D721Med (cell line): ENCODE measurements at places on chromosomes 4 and X.

- DNase-seq = no peak
Measured at GRCh38 chrX:49066690-49067089, 7.1 kb downstream of the PRAF2 start.

GRCh38 chr4:12116009-12116552 lies 687.4 kb upstream of the HS3ST1 start:
- no peak for DNase-seq

- DNase-seq = no peak
Measured at GRCh38 chr4:81152839-81153713, 61.9 kb downstream of the PRKG2 start.

GRCh38 chr4:70715097-70715496 lies 6.7 kb upstream of the RUFY3 start:
- DNase-seq = no peak

- no peak for DNase-seq
Measured at GRCh38 chr4:55757356-55757952, 62.1 kb upstream of the EXOC1L start.

DNA sequence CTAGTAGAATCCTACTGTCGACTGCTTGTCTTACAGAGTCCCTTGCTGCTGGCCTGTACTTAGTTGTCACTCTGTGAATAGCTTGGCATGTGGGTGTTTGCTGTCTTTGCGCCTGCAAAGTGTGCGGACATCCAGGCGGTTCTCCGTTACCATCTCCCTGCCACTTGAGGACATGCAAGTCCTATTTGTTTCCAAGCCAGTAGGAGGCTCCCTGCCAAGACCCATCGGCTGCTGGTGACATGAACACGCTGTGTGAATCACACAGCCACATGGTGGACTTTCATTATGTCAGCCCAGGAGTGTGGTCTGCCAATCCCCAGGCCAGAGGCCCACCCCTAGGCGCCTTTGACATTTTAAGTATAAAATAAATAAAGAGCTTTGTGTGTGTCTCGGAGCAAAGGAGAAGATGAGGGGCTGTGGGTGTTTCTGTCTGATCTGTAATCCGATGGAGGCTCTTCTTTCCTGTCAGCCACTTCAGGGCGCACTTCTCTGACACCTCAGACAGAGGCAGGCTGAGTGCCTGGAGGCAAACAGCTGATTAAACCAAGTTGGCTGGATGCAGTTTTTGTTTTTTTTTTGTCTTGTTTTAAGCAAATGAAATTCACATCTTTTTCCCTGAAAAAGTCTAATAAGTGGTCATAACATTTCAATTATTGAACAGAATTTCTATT lies 51.5 kb downstream of the ALPK1 start:
- no peak for DNase-seq

DNA sequence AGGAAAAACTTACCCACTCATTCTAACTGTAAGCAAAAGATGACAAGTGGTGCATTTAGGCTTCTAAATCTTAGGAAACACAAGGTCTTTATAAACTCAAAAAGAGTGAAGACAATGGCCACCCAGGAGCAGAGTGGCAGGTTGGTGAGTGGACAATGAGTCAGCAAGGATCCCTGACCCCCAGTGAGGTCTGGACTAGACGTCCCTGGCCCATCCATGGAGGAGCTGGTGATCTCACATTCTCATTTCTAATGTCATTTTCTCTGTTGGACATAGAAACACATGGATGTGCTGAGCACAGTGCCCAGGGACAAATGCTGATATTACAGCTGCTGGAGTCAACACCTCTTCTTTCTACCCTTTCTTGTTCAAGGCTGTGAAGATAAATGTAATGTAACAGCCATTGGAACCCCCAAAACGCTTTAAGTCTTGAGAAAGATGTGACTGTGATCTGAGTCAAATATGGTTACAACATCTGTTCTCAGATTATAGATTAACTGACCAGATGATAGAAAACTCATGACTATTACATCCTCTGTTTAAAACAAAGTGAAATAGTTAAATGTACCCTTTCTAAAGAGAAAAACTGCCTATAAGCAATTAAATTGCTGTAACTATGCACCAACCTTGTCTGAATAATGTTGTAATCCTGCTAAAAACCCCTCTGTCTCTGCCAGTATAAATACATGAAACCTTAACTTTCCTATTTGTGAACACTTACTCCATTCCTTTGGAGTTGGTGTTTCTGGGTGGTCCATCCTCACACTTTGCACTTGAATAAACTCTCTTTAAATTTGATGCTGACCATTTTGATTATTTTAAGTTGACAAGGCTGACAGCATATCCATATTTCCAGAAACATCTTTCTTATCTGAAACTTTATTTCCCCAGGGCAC lies 92.7 kb downstream of the USP46 start:
- DNase-seq = no peak

- no peak for DNase-seq
Measured at GRCh38 chr4:142703694-142704309, 142.3 kb downstream of the INPP4B start.

DNA sequence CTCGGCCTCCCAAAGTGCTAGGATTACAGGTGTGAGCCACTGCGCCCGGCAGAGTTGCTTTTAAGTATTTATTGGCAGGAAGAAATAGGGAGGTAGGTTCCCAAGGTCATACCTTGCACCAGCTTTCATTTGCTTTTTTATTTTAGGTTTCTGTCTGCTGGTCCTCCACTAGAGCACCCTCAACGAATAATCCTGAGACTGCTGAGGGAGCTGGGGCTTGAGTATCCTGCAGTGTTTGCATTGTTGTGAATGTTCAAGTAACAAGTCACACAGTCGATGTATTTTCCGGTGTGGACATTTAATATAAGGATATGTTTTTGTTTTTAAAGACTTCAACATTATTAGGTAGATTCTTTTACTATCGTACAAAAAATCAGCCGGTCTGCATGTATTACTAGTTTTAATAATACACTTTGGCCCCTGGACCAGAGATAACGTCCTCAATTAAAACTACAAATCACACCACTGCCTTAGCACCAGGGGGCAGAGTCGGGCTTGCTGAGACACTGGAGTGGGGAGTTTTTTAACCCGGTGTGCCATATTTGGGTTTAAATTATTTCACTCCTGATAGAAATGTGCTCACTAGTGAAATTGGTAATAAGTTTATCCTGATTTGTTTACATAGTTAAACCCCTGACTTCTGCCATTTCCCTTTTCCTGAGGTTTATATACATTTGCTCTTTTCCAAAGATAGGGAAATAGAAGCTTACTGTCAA lies 11.6 kb downstream of the SMIM20 start:
- no peak for DNase-seq

- no peak for DNase-seq
Measured at GRCh38 chr4:87258677-87259076, 38.3 kb upstream of the KLHL8 start.

- DNase-seq = no peak
Measured at GRCh38 chr4:188266386-188266785, 127.1 kb downstream of the TRIML1 start.

GRCh38 chr4:56704089-56704871 lies 23.2 kb upstream of the HOPX start:
- no peak for DNase-seq

- peak; percentile 16 for DNase-seq
Measured at GRCh38 chrX:131677655-131678628, 134.1 kb downstream of the OR13H1 start.

- DNase-seq = no peak
Measured at GRCh38 chr4:145735347-145735675, 55.4 kb downstream of the C4orf51 start.

GRCh38 chr4:87848622-87849351 lies 16.0 kb downstream of the MEPE start:
- DNase-seq = no peak

GRCh38 chr4:102640669-102641068 lies 120.1 kb downstream of the MANBA start:
- no peak for DNase-seq

GRCh38 chrX:7149411-7149810 lies 1.5 kb upstream of the PUDP start:
- DNase-seq = no peak

DNA sequence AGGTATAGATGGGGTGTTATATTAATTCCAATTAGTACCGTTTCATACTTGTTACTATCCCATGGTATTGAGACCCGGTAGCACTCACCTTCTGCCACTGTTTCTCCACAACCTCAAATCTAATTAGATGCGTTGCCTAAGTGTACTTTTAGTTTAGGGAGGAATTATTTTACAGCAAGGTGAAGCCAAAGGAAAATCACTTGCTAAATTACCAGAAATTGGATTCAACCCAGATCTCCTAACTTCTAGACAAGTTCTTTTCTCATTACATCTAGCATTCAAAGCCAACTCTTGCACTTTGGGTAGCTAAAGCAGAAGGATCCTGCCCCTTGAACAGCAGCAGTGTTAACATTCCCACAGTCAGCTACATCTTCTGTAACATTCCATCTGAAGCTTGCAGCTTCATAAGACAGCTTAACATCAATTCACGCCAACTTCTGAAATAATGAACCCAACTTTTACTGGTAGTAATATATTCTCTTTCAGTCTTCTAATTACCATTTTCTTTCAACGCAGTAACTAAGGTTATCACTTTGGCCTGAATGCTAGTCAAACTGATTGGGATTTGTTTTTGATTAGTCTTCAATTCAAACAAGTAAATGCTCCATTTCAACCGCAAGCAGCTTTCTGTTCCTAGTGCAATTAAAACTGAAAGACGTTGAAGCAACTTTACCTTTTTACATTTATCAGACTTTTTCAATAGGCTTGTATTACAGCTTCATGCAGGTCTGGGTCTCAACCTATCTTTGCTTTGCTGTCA lies 934 bp upstream of the SEC31A start:
- DNase-seq = no peak

DNA sequence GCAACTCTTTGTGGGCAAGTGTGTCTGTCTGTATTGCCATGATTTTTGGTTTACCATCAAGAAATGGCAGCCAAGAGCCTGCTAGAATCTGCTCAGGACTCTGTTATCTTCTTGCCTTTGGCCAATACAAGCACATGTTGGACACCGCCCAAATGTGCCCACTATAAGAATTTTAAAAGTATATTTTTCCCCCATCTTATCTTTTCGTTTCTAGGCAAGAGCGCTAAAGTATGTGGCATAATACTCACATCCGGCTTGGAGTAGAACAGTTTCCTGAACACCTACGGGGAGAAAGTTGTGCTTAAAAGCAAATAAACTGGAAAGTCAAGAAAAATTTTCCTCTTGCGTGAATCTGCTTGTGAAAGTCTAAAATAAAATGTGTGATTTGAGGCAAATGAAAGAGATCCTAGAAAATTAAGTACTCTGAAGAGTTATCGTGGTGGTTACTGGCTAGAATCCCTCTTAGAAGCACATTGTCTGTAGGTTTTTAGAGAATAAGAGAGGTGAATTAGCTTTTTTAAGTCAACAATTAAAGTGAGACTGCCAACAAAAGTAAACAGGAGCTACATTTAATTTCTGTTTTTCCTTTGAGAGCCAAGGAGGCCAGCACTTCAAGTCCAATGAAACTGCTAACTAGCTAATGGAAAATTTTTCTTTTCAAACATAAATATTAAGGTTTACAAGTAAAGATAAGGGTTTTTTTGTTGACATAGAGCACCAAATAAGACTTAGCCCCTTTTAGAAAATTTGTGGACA lies 220.2 kb downstream of the SOWAHB start:
- no peak for DNase-seq

DNA sequence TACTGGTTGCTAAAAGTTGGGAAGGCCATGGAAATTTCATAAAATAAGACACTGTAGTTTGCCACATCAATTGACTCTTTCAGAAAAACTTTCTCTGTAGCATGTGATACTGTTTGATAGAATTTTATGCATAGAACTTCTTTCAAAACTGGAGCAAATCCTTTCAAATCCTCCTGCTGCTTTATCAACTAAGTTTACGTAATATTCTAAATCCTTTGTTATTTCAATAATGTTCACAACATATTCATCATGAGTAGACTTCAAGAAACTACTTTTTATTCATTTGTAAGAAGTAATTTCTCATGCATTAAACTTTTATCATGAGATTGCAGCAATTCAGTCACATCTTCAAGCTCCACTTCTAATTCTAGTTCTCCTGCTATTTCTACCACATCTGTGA lies 199.3 kb downstream of the PCDH18 start:
- no peak for DNase-seq

GRCh38 chr4:151668689-151669402 lies 92.0 kb downstream of the GATB start:
- DNase-seq = no peak

DNA sequence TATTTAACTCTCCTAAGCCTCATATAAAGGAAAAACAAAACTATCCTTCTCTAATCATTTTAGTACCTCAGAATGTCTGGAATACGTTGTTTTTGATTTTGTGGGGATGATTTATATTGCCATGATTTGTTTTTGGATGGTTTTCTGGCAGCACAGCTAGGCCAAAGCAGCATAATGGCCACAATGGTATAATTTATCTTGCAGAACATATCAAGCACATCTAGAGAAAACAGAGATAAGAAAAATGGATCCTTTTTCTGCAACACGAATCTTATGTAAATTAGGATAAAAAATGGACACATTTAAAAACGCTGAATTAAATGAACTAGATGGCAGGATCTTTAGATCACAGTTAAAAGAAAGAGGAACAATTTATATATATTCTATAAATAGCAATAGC lies 269.9 kb upstream of the FAT4 start:
- no peak for DNase-seq

DNA sequence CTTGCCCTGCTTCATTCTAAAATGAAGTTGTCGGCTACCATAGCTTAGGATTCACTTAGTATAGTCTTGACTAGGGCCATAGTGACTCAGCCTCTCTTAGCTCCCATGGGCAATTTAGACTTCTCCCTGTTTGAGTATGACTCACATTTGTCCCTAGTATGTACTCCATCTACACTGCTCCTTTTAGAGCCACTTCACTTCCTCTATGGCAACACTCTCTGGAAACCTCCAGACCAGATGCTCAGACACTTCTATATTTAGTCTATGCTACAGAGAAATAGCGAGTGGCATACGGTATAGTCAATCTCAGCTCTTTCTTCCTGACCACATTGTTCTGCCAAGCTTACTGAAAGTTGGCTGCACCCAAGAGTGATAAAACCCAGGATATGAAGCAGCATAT lies 11.2 kb downstream of the MEPE start:
- DNase-seq = no peak

- DNase-seq = no peak
Measured at GRCh38 chr4:87461281-87461700, 38.9 kb downstream of the NUDT9 start.

GRCh38 chr4:57740625-57741190 lies 630.5 kb upstream of the IGFBP7 start:
- DNase-seq = no peak

DNA sequence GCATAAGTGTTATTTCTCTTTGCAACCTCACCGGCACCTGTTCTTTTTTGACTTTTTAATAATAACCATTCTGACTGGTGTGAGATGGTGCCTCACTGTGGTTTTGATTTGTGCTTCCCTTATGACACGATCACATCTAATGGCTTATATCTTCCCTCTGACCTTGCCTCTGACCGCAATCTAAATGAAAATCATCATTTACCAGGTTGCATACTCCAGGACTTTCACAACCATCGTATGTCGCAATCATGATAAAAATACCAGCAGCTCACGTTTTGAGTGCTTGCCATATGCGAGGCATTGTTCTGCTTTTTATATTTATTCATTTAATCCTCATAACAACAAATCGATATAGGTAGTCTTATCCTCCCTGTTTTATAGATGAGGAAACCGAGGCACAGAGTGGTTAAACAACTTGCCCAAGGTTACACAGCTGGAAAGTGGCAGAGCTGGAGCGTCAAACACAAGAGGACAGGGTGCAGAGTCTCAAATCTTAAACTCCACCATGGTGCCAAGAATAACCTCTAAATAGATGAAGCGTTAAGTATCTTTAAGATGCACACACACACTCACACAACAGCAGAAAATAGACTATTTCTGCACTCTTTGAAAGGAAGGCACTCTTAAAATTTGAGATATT lies 102.2 kb downstream of the SEL1L3 start:
- no peak for DNase-seq

- DNase-seq = no peak
Measured at GRCh38 chr4:67160394-67160793, 384.9 kb downstream of the CENPC start.
